ENCODE measurements at places on chromosomes 2 and 18.

DNA sequence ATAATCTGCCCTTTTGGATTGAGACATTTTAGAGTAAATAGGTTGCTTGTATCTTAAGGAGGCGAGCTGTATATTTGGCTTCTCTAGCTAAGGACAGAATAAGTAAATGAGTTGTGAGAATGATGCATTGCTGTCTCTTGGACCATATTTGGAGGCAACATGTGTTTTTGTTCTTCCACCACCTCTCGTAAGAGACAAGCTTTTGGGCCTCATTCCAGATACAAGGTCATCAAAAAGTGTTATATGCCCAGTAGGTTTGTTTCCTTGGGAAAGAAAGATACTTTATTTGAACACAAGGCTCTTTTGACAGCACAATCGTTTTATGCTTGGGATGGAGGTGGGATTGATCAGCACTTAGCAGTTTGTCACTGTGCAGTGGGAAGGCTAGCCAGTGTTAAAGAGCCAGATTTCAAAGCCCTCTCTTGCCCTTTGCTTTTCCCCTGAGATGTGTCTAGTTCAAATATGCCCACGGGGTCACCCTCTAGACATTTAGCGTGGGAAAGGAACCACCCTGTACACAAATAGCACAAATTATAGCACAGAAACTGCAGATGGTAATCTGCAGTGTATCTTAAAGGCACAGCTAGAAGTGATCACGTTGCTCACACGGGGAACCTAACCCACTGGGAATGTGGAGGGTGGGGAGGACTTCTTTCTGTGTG is 131.3 kb downstream of the MAP4K4 start:
- DNase-seq: no peak

DNA sequence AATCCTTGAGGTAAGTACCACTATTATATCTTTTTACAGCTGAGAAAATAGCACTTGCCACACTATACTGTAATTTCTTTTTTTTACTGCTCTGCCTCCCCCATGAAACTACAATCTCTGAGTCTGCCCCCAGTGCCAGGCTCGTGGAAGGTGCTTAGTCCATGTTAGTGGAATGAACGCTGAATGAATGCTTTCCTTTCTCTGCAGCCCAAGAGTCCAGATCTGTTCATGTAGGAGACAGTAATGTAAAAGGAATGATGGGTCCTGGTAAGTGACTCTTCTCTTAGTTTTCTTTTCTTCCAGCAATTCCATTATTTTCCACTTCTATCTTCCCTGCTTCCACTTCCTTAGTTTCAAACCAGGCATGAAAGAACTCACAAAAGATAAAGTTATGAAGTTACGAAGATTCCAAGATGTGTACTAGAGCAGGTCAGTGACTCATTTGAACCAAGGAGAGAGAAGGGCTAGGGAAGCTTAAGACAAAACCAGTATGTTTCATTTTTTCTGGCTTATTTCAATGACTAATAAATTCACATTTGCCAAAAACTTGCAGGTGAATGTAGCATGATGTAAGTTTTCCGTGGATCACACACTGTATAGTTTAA is 46.0 kb downstream of the ARHGEF33 start:
- DNase-seq: no peak

DNA sequence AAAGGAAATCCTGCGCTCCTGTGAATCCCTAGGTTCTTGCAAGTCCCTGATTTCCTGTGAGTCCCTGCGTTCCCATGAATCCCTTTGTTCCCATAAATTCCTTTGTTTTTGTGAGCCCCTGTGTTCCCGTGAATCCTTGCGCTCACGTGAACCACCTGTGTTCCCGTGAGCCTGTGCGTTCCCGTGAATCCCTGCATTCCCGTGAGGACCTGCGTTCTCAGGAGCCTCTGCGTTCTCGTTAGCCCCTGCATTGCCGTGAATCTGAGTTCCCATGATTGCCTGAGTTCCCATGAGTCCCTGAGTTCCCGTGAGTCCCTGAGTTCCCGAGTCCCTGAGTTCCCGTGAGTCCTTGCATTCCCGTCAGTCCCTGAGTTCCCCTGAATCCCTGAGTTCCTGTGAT is 71.5 kb downstream of the SNTG2 start:
- DNase-seq: no peak

DNA sequence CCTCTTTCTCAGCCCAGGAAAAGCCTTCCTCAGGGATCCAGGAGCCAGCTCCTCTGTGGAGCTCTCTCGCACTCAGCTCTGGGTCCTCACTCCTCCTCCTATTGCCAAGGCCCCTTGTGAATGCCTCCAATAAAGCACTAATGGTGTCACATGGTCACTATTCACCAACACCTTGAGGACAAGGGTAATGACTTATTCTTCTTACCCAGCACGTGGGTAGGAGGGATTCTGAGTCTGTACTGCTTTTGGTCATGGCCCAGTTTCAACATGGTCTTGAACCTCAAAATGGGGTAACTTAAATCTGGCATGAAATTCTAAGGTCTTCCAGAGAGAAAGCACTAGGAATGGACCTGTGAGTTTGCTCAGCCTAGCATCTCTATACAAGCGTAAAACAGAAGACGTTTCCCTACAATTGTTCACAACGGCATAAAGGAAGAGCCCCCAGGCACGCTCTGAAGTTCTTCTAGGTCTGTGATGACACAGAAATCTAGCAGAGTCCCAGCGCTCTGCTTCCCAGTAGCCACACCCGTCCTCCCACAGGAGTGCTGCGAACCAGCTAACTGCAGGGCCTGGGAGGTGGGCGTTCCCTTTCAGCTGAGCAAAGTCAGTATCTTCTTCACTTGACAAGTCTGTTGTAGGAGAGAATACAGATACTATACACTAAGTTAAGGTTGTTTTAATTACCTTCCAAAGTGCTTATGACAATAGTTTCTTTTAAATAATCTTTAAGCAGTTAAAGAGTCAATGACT is 14.6 kb upstream of the KIDINS220 start:
- DNase-seq: no peak

GRCh38 chr2:136226903-136227302 is 109.0 kb upstream of the CXCR4 start:
- no peak for DNase-seq

GRCh38 chr2:71283131-71283530 is 48.5 kb upstream of the ZNF638 start:
- DNase-seq: no peak

GRCh38 chr2:109531221-109531620 is 82.5 kb downstream of the SEPTIN10 start:
- peak; percentile 48 for DNase-seq
